Astrocyte (in vitro differentiated cells and primary cell): ENCODE measurements at places on chromosomes 11 and 22.

GRCh38 chr11:76625472-76626186 lies 44.9 kb downstream of the LRRC32 start:
- DNase-seq: no peak

DNA sequence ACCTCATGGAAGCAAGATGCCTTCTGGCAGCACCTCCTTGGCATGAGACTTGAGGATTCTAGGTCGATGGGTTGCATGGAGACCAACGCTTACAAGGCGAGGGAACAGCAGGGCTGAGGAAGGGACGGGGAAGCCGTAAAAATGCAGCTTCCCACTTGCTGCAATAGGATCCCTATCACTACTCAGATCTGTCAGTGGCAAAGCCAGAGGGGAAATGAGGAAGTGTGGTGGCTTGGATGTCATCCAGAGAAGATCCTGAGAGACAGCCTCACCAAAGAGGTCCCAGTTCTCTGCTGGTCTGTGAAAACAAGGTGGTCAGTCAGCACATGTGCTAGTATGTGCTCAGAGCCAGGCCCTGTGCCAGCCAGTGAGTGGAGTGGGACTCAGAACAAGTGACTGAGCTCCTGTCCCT lies 22.2 kb downstream of the CYB5R2 start:
- no peak for DNase-seq

- peak; percentile 49 for DNase-seq
Observed at GRCh38 chr22:41367680-41368542, 13.8 kb upstream of the TEF start.

DNA sequence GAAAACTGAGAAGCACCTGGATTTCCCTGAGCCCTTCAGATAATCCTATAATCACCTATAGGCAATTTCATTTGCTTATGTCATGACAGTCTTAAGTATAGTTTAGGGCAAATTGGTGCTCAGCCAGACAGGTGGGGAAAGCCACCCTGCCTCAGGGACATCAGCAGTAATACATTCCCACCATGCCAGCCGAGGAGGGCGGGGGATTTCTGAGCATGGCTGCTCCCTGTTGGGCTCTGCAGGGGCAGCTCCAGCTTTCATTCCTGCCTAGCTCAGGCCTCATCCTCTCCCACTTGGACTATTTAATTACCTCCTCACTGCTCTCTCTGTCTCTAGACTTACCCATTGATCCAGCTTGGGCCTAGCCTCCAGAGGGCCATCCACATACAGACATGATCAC lies 9.0 kb upstream of the DRD2 start:
- no peak for DNase-seq

- DNase-seq: no peak
Observed at GRCh38 chr11:17640493-17641164, 78.7 kb upstream of the MYOD1 start.

DNA sequence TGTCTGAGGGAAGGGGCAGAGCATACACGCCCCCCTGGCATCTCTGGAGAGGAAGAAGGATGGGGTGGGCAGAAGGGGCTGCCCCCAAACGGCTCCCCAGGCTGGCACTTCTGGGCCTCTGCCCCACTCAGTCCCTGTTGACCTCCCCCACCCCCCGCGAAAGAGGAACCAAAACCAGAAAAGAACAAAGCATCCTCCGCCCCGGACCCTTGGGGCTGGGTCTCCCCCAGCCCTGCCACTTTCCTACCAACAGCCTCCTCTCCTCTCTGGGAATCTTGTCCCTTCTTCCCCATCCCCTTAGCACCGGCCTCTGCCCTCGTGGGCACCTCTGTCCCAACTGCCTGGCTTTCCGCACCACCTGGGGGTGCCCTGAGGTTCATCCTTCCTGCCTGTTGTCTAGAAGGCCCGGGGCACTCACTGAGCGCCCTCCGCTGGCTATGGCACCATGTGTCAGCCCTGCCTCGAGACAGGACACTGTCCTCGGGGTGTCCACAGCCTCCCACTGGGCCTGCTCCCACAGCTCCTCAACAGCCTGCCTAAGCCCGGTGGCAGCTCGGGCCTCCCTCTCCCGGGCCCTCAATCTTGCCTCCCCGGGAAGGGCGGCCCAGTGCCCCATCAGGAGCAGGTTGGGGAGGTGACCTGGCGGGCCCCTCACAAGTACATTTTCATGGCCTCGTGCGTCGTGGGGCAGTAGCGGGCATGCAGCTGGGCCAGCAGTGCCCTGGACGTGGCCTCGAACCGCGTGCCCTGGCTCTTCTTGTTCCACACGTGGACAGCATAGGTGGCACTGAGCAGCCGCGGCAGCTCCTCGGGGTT lies 28.2 kb downstream of the A4GALT start:
- no peak for DNase-seq
